ENCODE measurements at places on chromosomes 7 and 10.

GRCh38 chr7:67637023-67637358, 640.4 kb downstream of the TYW1 start:
- no peak for DNase-seq

DNA sequence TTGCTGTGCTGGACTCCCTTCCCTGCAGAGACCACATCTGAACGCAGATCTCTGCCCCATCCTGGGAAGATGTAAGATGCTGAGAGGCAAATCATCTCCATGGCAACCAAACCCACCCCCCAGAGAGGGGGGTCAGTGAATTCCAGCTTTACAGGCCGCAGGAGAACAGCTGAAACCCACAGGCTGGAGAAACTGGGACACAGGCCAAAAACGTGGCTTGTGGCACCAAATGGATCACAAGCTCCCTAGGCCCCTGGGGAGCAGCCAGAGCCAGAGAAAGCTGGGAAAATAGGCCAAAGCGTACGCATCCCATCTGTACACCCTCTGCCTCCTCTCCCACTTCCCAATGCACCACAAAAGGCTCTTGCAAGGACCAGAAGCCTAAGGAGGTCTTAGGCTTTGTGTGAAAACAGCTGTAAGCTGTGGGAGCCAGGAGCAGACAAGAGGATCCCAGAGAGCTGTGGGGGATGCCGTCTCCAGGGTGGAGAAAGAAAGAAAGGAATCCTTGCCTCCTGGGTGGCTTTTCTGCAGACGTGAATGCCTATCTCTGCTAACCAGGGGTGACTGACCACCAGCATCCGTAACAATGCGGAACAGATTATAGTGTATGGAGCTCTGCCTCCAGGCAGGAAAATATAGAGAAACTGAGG, 59.5 kb downstream of the TMEM130 start:
- DNase-seq, result no peak

- no peak for DNase-seq
Measured at GRCh38 chr10:63266391-63267316, 133.5 kb downstream of the NRBF2 start.

DNA sequence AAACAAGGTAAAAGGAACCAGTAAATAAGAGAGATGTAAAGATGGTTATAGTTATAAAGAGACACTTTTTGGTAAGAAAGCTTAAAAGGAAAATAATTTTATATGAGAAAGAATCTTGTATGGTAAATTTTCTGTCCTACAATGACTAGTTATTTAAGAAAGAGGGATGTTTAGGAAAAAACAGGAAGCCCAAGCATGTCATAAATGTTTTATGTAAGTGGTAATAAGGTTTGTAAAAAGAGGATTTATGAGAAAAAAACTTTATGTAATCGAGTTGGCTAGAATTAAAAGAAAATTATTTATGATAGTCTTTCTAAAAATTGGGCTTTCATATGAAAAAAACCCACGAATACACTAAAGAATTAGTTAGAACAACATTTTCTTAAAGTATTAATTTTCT, 34.2 kb upstream of the CREB3L2 start:
- DNase-seq, result no peak

DNA sequence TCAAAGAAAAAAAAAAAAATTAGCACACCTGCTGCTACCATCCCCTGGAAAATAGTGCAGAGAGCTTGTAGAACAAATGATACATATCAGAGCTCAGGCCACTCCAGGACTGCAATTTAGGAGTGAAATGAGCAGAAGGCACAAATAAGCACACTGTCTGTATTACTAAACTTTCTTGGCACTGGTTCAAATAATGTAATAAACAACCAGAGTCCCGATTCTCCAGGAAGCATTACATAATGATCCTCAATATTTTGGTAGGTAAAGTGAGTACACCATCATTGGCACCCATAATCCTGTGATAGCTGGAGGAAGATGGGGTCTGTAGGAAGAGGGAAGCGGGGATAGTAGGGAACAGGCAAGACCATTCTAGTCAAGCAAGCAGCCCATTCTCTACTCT, 74.3 kb downstream of the SVOPL start:
- no peak for DNase-seq

GRCh38 chr7:78402096-78402495, 603.5 kb downstream of the PHTF2 start:
- no peak for DNase-seq

GRCh38 chr7:2528481-2529095, 9.0 kb downstream of the LFNG start:
- DNase-seq, result no peak

GRCh38 chr7:129780974-129781927, 169.7 kb downstream of the NRF1 start:
- DNase-seq, result peak; percentile 34

GRCh38 chr7:17083392-17084165, 201.8 kb upstream of the AGR3 start:
- DNase-seq, result no peak

- DNase-seq, result no peak
Measured at GRCh38 chr10:79282388-79282787, 64.9 kb upstream of the PPIF start.

Data from PC-9 (cell line).